Thymus (tissue), 14 donors: ENCODE measurements at places on chromosomes 11 and 22. TPM values are rescaled to one million over a fixed set of nuclear protein-coding genes. Genes with fewer than 3 reads are reported as not detected.

GRCh38 chr11:126669416-126669815, 313.9 kb downstream of the ST3GAL4 start:
- DNase-seq: no peak

GRCh38 chr11:21072558-21072957, 403.2 kb downstream of the NELL1 start:
- no peak for DNase-seq

- no peak for DNase-seq
Observed at GRCh38 chr22:29314537-29315285, 786 bp downstream of the RASL10A start.

Gene CRYAB
- 4.2 TPM for total RNA-seq
